ENCODE measurements at places on chromosomes 12 and 14.

DNA sequence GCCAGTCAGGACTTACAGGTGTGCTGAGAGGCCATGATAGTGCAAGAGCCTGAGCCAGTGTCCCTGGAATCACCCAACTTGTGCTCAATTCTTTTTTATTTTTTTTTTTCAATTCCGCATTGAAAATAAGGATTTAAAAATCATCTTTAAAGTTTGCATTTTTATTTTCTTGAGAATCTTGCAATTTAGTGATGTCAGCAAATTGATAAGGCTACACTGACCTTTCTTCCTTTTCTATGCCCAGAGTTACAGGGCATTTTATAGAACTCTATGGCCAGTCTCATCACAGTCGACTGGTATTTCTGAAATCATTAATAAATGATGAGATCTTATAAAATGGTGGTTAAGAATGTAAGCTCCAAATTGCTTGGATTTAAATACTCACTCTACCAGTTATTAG lies 63.3 kb upstream of the PRKD1 start:
- no peak for DNase-seq

- no peak for DNase-seq
These were observed 188.6 kb upstream of the SOX5 start for GRCh38 chr12:24138041-24138440.

DNA sequence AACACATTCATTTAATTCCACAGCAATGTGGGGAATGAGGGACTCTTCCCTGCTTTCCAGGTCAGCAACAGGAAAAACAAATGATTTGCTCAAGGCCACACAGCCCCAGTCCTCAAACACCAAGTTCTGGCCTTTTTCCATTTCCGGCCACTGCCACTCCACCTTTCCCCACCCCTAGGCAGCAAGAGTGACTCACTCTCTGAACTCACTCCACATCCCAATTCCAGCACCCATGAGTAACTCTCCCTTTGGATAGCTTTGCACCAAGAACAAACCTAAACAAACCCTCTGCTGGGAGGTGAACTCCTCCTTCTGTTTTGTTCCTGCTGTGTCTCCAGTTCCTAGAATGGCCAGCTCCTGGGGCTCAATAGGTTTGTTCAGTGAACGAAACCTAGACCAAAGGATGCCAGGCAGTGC lies 30.4 kb upstream of the PLEKHG6 start:
- no peak for DNase-seq

DNA sequence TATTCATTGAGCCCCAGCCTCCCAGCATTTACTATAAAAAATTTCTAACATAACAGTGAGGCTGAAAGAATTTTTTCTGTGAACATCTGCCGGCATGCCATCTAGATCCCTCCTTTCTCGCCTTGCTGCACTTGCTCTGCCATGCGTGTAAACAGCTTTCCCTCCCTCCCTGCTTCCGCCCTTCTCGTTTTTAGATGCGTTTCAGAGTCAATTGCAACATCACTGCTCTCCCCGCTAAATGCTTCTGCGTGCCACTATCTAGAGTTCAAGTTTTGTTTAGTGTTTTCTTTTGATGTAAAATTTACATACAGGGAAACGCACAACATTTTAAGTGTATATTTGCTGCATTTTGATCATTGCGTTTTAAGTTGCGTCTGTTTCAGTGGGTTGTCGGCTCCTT lies 83.6 kb downstream of the CCDC92 start:
- no peak for DNase-seq

GRCh38 chr14:78319406-78319805 lies 149.2 kb downstream of the NRXN3 start:
- no peak for DNase-seq

DNA sequence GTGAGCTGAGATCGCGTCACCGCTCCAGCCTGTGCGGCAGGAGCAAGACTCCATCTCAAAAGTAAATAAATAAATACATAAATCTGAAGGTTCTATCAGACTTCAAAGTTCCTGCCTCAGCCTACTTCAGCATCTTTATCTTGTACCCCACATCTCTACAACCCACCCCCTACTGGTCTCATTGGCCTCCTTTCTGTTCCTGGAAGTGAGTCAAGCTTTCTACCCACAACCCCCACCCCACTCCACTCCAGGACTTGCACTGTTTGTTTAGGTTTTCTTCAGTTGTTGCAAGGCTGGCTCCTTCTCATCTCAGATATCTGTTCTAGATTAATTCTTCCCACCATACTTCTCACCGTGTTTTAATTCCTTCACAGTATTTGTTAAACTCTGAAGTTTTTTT lies 714 bp upstream of the PSMC6 start:
- no peak for DNase-seq

DNA sequence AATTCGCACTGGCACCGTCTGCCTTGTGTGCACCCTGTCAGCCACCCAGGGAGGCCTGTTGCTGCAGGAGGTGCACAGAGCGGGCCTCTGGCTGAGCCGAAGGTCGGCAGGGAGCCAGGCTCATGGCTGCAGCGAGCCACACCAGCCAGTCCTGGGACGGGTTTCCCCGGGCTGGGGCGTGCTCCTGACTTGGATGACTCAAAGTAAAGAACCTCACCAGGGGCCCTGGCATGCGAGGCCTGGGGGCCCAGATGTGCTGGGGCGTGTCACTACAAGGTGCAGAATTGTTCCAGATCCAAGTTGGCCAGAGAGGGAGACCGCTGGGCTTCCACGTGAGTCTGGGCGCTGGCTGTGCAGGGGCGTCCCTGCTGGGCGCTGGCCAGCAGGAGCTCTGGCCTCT lies 34.5 kb downstream of the FBRSL1 start:
- DNase-seq = no peak

DNA sequence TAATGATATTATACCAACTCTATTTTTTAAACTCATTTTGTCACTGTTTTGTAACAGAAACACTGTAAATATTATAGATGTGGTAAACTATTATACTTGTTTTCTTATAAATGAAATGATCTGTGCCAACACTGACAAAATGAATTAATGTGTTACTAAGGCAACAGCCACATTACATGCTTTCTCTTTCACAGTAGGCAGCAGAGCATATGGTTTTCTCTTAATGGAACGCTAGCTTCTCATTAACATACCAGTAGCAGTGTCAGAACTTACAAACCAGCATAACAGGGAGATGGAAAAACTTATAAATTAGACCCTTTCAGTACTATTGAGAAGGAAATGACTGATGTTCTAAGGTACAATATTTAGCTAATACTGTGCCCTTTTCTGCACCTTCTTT lies 398.8 kb downstream of the PRKD1 start:
- no peak for DNase-seq

GRCh38 chr14:91890291-91890749 lies 23.0 kb upstream of the TC2N start:
- peak; percentile 21 for DNase-seq

- DNase-seq = no peak
These were observed 20.2 kb upstream of the ARID4A start for GRCh38 chr14:58278177-58278576.

GRCh38 chr12:27610374-27610773 lies 85.9 kb upstream of the REP15 start:
- DNase-seq = no peak

DNA sequence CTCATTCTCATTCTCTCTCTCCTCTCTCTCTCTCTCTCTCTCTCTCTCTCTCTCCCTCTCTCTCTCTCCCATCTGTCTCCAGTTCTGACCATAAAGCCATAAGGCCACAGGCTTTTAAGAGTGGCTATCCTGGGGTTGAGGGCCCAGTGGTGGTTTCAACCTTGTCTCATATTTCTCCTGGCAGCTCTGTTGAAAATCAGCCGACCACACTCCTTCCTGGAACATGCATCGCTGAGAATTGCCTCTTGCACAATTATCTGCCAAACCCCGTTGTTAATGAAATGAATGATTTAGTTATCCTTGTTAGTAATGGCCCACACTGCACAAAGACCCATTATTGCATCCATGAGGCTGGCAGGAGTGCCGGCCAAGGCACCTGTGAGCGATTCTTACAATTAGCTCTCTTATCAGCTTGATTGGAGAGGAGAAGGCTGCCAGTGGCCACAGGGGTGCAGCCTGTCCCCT lies 30.4 kb upstream of the KCNA5 start:
- DNase-seq = peak; percentile 53

GRCh38 chr14:32004300-32004699 lies 72.8 kb upstream of the ARHGAP5 start:
- no peak for DNase-seq

- DNase-seq = no peak
These were observed 6.6 kb downstream of the DCD start for GRCh38 chr12:54641554-54641953.

GRCh38 chr12:56896082-56896481 lies 38.1 kb downstream of the SDR9C7 start:
- no peak for DNase-seq

- no peak for DNase-seq
These were observed 199.6 kb downstream of the TRHDE start for GRCh38 chr12:72471806-72472205.

GRCh38 chr14:74566174-74567141 lies 45.6 kb downstream of the LTBP2 start:
- no peak for DNase-seq

GRCh38 chr14:61461808-61462275 lies 140.5 kb downstream of the PRKCH start:
- peak; percentile 21 for DNase-seq

DNA sequence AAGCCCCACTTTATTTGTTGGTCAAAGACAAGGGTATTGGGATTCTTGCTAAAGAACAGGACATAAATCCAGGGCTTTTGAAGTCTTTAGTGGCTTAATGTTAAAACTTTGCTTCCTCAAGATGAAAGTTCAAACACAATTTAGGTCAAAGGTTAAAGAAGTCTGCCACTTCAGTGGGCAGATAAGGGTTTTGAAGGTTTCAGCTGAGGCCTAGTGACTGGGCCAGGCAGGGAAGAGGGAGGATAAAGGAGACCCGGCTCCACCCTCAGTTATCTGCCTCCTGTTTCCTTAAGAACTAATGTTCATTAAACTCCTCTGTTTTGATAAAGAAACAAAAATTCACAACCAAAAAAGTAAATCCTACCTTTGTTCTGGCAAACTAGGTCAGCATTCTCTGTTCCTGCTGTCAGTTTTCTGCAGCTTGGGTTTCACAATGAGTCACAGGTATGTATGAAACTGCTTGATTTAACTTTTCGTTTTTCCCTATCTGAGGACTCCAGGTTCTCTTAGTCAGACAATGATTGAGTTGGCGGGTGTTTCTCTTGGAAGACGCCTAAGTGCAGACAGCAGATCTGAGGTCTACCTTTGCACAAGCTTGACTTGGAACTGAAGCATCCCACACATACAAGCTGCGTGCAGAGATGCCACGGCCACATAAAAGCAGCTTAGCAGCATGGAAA lies 208.3 kb downstream of the EXOC5 start:
- DNase-seq = peak; percentile 42

DNA sequence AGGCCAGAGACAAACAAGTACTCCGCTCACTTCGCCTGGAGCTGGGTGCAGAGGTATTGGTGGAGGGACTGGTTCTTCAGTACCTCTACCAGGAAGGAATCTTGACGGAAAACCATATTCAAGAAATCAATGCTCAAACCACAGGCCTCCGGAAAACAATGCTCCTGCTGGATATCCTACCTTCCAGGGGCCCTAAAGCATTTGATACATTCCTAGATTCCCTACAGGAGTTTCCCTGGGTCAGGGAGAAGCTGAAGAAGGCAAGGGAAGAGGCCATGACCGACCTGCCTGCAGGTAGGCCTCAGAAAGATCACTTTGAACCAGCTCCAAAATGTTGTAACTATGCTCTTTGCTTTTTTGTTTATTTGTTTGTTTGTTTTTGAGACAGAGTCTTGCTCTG lies 1.6 kb downstream of the CRADD start:
- no peak for DNase-seq

- DNase-seq = no peak
These were observed 99.2 kb downstream of the BEGAIN start for GRCh38 chr14:100488057-100488456.

- no peak for DNase-seq
These were observed 881 bp downstream of the HSD17B6 start for GRCh38 chr12:56763753-56764657.

- no peak for DNase-seq
These were observed 34.6 kb downstream of the ZFP36L1 start for GRCh38 chr14:68758301-68758700.

DNA sequence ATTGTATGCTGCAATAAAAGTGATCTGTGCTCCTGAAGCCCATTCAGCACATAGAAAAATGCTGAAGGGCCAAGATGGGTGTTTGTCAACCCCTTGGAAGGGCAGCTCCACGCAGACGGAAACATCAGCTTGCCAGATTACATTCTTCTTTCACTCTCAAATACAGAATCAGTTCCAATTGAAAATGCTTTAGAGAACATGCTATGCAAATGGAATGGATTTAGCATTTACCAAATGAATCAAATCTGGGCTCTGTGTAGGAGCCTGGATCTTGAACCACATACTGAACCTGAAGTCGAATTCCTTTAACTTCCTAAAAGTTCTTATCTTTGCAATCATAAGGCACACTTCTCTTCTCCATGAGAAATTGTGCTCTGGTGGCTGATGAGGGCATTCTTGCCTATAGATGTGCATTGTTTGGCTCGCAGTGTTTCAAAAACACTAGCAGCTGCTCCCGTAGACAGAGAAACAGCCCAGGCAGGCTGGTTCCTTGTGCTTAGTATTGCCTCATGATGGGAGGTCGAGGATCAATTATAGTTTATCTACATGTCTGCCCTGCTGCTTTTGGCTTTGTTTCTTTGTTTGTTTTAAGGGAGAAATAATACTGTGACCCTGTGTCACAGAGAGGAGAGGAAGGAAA lies 489.8 kb upstream of the FLRT2 start:
- DNase-seq = no peak

DNA sequence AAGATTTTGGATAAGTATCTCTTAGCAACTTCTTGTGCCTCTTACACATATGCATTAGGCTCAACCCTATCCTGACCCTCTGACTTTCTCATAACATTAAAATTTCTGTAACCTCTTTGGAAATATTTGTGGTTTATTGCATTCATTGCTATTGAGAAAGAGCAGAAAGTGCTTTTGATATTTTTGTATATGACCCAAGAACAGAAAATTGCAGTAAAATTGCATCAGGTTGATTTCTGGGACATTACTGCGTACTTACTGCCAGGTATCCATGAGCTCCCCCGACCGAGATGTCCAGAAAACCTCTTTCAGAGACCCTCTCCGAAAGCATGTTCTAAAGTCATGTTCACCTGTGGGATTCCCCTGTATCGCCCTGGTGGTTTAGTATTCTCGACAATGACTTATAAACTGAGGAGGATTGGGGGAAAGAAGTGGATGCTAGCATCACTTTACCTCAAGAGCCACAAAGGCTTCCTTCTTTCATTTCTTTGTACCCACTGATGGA lies 14.5 kb upstream of the IL22 start:
- no peak for DNase-seq

- no peak for DNase-seq
These were observed 186.6 kb upstream of the OTX2 start for GRCh38 chr14:56996721-56997399.

- DNase-seq = no peak
These were observed 4.5 kb downstream of the KCNH3 start for GRCh38 chr12:49543221-49543913.

GRCh38 chr12:98149691-98150210 lies 365.6 kb upstream of the TMPO start:
- DNase-seq = no peak

DNA sequence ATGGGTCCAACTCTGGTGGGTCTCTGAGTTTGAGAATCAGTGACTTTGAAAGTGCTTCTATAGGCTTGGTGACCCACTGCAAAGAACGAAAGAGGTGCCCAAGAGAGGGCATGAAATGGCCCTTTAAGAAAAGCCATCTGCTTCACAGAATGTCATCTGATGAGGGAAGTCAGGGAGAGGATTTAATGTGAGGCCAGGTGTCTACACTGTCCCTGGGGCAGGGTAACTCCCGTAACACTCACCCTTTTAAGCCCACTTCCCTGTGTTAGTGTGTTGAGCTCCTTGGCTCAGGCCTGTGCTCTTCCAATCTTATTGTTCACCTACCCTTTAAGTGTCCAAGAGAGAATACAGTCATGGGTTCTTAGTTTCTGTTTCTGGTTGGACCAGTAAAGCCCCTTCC lies 16.4 kb upstream of the SRSF5 start:
- DNase-seq = no peak

All from occipital lobe (tissue), 3 donors.